Thoracic aorta (tissue), 2 donors: ENCODE measurements at places on chromosomes 13 and 19.

DNA sequence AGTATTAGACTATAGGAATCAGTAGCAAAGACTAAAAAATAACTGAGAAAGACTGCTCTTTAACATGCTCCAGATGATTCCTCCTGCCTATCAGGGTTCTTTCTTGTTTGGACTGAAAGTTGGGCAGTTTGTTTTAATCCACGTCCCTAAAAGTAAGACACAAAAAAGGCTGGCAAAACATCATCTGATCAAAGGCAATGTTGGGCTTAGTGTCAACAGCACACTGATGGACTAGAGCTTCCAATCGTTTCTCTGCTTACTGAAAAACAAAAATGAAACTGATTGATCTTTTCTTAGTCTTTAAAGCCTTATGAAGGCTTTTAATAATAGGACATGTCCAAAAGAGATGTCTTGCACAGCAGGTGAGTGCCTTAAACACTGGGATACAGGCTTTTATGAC, 1567.9 kb upstream of the PRR20A start:
- DNase-seq, result no peak

- DNase-seq, result no peak
Observed at GRCh38 chr19:8245869-8246835, 37.0 kb downstream of the CERS4 start.

- DNase-seq, result no peak
Observed at GRCh38 chr13:105436943-105437342, 1098.5 kb downstream of the EFNB2 start.

- DNase-seq, result no peak
Observed at GRCh38 chr13:81334481-81334880, 993.6 kb upstream of the SPRY2 start.

- DNase-seq, result no peak
Observed at GRCh38 chr13:40897053-40897452, 107.6 kb downstream of the SLC25A15 start.

DNA sequence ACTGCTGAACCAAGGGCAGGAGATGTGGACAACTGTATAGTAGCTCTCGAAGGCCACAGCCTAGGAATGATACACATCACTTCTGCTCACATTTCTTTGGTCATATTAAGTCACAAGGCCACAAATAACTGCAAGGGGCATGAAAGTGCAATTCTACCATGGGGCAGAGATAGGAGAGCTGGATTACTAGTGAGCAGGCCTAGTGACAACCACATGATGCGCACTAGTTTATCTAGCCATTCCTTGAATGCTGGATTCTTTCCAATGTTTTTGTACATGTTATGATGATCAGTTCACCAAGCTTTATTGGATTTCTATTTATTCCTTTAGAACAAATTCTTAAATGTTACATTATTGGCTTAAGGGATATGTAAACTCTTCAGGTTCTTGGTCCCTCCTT, 100.7 kb downstream of the MIPEP start:
- DNase-seq, result no peak

DNA sequence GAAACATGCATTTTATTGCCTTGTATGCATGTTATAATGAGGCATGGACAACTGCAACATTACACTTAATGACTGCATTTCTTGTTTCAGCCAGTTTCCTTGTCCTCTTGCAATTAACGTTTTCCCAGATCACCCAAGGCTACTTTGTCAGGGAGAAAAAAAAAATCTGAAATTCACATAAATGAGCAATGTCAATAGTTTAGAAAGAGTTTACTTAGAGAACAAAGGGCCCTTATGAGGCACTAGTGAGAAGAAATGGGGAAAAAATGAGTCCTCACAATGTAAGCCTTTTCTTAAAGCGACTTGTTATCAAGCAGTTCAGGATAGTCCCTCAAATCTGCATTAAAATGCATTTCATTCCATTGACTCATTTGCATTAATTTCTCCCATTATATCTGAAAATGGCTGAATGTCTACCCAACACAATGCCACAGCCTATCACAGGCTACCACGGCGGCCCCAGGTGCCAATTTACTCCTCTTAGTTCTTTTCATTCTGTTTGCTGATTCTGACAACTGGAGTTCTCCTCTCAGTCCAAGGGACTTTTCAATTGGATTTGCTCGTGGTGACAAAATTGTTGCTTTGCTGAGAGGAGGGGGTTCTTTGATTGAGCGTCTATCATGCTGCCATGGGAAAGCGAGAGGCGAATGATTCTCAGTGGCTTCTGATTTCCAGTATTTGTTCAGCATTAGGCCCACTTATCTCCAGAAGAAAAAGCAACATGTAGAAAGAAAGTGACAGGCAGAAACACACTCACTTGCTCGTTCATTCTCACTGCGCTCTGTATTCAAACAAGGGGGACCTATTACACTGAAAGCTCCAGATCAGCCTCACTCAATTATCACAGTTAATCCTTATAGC, 107.1 kb downstream of the DACH1 start:
- DNase-seq, result no peak

DNA sequence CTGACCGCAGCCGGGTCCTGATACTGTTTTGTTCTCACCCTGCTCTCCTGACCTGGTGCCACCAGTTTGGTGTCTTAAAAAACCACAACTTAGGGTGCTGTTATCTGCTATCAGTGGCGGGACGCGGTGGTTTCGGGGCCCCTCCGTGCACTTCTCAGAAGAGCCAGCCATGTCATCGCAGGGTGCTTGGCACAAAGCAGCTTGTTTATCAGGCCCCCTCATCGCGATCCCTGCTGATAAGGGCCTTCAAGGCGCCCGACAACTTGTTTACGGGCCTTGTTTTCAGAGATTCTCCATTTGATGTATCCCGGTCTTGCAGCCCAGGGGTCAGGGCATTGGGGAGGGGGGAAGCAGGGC, 58.1 kb upstream of the KLF2 start:
- DNase-seq, result no peak

- DNase-seq, result no peak
Observed at GRCh38 chr13:111531505-111531904, 211.1 kb downstream of the TEX29 start.

DNA sequence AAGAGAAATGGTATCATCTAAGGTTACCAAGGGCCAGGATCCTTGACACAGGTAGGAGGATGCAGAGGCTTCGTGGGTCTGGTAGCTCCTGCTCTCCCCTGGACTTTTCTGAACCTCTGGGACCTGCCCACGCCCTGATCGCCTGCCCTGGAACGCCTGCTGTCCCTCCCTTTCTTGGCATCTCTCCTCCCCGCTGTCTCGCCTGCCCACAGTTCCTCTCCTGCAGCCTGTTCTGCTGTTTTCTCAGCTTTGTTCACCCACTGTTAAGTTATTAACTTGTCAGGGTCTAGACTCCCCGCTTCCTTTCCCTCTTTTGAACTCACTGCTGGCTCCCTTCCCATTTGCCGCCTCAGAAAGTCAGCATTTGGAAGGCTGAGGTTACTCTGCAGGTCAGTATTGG, 19.8 kb downstream of the SERP2 start:
- no peak for DNase-seq

- DNase-seq, result no peak
Observed at GRCh38 chr13:112905990-112906641, 62.9 kb upstream of the MCF2L start.

GRCh38 chr13:112351825-112352224, 24.3 kb upstream of the SPACA7 start:
- DNase-seq, result no peak

- no peak for DNase-seq
Observed at GRCh38 chr19:1082165-1082927, 12.8 kb downstream of the POLR2E start.

GRCh38 chr19:55831846-55832245, at the start of gene NLRP11:
Gene NLRP11 (minus strand): TSS chr19:55831999. CDS start chr19:55818174, 13,825 bp downstream.
- DNase-seq, result no peak

GRCh38 chr19:50046649-50047503, 21.1 kb downstream of the ZNF473 start:
- DNase-seq, result peak; percentile 43

DNA sequence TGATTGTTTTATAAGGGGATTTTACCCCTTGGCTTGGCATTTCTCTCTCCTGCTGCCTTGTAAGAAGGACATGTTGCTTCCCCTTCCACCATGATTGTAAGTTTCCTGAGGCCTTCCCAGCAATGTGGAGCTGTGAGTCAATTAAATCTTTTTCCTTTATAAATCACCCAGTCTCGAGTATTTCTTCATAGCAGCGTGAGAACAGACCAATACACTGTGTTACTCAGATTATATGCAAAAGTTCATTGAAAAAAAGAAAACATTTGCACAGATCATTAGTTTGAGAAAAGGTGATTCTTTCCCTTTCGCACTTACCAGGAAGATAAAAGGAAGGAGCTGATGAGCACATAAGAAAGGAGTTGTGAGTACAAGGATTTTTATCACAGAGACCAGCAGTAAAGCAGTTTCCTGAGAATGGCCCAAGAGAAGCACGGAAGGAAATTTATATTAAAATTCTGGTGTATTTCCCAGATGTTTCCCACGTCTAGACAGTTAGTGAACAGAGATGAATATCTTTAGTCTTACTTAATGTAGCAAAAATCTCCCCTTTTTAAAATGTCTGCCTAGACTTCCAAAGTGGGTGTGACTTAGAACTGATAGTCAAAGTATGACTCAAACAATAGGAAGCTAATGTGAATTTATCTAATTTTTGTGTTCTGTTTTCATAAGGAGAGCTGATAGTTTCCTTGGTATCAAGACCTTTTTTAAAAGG, 431.8 kb upstream of the SGCG start:
- DNase-seq, result no peak

GRCh38 chr13:53136554-53137215, 108.1 kb downstream of the OLFM4 start:
- no peak for DNase-seq

DNA sequence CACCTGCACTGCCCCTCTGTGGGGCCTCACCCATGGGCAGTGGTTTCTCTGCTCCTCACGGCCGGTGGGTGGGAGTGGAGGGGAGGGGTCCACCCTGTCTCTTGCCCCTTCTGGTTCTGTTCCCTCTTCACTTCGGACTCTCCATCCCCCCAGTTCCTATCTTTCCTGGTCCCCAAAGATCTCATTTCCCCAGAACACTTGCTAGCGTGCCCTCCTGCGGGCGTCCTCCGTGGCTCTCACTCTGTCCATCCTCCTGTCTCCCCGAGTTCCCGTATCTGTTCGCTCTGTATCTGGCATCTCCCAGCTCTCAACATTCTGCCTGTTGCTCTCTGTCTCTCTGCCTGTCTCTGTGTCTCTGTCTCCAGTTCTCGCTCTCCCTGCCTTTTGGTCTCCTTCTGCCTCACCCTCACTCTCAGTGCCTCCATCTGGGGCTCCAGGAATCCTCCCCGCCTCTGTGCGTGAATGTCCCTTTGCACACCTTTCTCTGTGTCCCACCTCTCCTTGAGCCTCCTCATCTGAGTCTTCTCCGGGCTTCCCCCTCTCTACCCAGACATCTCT, 363 bp downstream of the SPIB start:
- no peak for DNase-seq

DNA sequence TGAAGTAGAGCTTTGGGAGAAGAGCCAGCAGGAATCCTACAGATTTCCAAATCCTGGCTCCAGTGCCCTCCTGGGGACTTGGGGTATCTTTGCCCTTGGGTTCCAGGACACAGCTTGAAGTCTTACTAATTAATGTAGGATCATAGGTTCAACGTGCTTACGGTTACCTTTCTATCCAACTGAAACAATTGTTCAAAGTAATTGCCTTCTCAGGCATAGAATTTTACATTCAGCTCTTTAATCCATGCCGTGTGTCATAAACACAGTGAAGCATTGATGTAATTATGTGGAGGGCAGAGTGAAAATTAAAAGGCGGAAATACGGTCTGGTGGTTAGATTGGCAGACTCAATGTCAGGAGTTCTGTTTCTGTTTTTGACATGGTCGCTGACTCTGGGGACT, 170.4 kb downstream of the COG6 start:
- DNase-seq, result no peak

- no peak for DNase-seq
Observed at GRCh38 chr19:15812060-15812722, 3.3 kb downstream of the OR10H1 start.

DNA sequence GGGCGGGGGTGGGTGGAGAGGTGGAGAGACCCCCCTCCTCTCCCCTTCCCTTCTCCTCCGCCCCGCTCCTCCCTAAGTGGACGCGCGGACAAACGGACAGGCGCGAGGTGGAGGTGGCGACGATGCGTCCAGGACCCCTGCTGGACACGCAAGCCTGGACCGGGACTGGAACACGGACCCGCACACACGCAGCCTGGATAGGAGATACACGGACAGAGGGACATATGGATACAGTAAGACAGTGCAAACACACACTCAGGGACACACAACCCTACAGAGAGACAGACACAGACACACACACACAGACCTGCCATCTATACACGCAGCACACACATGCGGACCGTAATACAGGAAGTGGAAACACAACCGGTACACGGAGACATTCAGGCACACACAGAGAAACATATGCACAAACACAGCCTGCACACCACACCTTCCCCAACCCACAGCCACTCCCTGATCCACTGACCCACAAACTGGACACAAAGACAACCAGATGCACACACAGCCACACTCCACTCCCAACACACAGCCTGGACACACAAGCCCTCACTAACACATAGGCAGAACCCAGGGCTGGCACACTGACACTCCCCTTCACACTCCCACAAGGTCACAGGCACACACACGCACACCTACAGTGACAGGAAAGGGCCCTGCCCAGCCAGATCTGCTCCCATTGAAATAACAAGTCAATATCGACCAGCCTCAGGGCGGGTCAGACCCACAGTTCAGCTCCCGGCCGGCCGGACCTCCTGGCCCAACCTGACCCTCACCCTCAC, 696 bp upstream of the ERFL start:
- no peak for DNase-seq

DNA sequence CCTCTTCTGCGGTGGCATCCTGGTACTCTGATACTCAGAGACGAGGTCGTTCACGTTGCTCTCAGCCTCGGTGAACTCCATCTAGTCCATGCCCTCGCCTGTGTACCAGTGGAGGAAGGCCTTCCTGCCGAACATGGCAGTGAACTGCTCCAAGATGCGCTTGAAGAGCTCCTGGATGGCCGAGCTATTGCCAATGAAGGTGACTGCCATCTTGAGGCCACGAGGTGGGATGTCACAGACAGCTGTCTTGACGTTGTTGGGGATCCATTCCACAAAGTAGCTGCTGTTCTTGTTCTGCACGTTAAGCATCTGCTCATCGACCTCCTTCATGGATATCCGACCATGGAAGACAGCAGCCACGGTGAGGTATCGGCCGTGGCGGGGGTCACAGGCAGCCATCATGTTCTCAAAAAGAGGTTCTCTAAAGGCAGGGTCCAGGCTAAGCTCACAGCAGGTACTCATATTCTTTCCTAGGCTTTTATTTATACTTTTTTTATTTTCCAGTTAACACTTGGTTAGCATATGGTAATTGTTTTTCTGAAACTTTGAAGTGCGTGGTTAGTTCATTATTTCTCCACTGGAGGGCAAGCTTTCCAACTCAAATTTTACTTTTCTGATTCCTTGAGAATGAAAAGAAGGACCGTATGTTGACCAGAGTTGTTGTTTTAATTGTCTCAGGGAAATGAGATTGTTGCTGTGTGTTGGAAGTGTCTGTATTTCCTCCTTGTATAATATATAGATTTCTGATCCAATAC, 72.4 kb upstream of the RGCC start:
- no peak for DNase-seq

DNA sequence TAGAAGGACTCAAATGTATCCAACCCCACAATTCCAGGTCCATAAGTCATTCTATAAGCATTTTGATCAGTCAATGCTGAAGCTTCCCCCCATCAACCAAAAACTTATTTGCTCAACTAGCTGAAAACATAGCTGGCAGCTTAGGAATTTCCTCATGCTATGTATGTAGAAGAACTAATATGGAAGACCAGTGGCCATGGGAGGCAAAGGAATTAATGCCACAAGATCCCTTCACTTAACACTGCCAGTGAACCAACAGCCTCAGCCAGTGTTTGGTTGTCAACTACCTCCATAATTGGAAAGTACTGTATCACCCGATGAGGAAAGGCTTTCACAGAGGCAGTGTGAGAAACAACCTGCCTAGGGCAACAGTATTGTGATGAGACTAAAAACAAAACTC, 105.4 kb downstream of the ZNF429 start:
- DNase-seq, result no peak
